EH (cell line): ENCODE measurements at places on chromosomes 13 and 19.

DNA sequence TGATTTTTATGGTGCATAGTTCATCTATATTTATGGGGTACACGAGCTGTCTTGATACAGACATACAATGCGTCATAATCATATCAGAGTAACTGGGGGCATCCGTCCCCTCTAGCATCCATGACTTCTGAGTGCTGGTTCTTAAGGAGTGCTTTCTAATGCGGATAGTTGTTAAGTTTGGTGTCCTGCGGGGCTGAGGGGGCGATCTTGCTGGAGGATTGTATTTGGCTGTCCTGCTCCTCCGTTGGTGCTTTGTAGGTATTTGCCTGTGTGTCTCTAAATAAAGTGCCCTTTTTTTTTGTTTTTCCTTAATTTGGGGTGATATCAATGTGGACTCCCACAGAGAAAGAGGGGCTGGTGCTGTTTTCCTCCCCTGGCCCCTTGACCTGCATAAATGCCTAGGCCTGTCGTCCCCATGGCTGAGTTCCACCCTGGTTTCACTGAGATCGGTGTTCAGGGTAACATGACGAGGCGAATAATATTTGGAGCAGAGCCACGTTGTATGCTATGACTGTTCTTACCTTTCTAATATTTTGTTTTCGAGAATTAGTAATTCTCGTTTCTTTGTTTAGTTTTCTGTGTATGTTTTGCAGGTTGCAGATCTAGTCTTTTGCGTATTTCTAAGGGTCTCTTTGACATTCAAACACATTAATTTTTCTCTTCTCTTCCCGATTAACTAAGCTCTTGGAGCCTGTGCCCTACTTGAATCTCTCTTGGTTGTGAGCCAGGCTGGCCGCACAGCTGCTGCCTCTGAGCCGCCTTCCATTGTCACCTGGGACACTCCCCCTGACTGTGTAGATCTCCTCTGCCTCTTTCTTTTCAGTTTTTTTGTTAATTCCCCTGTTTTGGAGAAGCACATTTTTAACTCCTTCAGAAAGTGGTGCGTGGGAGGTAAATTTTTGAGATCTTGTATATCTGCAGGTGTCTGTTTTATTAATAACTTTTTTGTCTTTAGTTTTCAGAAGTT is 100.3 kb downstream of the ARHGEF7 start:
- no peak for DNase-seq

- DNase-seq: peak; percentile 67
Measured at GRCh38 chr19:58059003-58059670, at the start of gene ZNF135. ZNF135 (plus strand) TSS chr19:58059282; CDS start chr19:58060003, 721 bp downstream.

- DNase-seq: peak; percentile 51
Measured at GRCh38 chr19:35013041-35013819, 13.1 kb downstream of the GRAMD1A start.

GRCh38 chr13:106612688-106613087 is 44.8 kb upstream of the ARGLU1 start:
- peak; percentile 9 for DNase-seq
